ENCODE measurements at places on chromosomes 2 and 18. TPM values are rescaled to one million over a fixed set of nuclear protein-coding genes. Genes with fewer than 3 reads are reported as not detected.

DNA sequence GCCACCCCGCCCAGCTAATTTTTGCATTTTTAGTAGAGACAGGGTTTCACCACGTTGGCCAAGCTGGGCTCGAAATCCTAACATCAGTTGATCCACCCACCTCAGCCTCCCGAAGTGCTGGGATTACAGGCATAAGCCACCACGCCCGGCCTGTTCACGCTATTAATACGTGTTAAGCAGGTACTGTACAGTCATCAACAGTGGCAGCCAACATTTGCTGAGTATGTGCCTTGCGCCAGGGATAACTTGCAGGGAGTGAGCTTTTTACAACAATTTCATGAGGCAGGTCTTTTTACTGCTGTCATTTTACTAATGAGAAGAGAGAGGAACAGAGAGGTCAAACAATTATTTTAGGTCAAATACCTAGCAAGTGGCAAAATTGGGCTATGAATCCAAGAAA, 115.2 kb downstream of the AP1S3 start:
- DNase-seq, result no peak

- peak; percentile 7 for DNase-seq
Observed at GRCh38 chr2:109402980-109403840, 210.6 kb downstream of the SEPTIN10 start.

DNA sequence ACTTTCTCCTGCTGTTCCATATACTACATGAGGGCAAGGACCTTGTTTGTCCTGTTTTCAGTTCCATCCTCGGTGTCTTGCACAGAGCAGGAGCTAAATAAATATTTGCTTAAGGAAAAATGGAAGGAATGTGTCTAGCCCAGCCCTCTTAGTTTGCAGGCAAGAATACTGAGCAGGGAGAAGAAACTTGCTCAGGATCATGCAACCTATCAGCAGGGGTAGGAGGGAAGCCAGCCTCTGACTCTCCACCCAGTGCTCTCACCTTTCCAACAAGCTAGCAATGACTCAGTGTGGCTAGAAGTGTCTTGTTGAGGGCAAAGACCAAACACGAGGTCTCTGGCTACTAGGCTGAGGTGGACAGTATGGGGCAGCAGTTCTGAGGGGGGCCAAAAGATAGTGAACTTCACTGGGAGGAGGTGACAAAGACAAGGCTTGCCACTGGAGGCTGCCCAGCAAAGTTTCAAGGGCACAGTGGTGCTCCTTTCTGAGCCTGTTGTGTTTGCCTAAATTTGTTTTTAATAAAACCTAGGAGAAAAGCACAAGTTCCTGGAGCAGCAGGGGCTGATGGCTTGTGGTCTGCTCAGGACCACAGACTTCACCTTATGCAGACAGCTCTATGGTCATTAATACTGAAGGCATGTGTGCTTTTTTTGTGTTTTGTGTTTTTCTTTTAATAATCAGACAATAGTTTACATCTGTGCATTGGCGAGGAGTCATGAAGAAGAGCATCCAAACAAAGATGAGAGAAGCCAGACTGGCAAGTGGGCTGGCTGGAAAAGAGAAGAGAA, 49.1 kb upstream of the CTAGE1 start:
- DNase-seq, result peak; percentile 42

The IL36B gene
- total RNA-seq, result not detected

- DNase-seq, result no peak
Observed at GRCh38 chr2:58516695-58517094, 275.6 kb upstream of the FANCL start.

GRCh38 chr2:144003460-144004075, 516.4 kb downstream of the ZEB2 start:
- no peak for DNase-seq

The GLS gene
- 92.6 TPM for total RNA-seq

Measured in left cardiac atrium (tissue), 4 donors.